AG08395 (cell line): ENCODE measurements at places on chromosomes 11 and 22.

DNA sequence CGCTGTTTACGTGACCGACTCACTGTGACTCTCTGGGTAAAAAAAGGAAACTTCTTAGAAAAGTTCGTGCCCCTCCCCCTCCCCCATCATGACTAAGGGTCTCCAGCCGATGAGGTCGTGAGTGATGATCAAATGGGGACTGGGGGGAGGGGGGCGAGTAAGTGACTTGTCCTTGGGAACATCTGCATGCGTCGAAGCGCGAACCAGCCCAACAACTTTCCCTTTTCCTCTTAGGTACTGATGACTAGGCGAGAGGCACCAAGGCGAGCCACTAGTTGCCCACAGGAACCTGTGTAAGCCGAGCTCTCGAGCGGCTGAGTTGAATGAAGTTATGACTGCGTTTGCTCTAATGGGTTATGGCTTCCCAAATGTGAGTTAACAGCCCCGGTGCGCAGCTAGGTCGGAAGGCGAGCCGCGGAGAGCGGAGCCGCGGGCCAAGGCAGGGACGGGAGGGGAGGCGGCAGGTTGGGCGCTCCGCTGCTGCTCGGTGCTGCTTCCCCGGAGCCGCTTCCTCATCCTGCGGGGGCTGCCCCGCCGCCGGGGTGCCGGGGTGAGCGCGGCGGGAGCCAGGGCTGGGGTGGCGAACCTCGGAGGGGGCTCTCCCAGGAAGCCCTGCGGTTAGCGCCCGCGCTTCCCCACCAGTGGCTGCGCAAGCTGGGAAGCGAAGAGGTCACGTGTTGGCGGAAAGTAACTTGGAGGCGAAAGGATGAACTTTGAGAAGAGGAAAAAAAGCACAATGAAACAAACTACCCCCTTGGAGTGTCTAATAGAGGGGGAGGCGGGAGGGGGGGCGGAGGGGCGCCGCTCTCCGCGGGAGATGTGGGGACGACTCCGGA is 22.1 kb upstream of the BDNF start:
- peak; percentile 31 for DNase-seq

DNA sequence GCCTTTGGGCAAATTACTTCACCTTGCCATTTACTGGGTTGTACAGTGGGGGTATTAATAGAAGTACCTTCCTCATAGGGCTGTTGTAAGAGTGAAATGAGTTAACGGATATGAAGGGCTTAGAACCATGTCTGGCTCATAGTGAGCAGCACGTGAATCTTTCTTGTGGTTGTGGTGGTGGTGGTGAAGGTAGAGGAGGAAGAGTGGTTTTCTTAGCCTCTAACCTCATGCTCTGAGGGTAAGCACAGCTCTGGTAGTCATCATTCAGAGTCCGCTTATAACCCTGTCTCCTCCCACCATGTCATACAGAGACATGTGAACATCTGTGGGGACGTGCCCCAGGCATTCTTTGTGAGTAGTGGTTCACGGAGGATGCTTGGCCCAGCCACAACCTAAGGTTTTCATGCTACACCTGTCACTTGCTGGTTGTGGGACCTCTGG is 43.6 kb downstream of the TEAD1 start:
- DNase-seq = no peak

DNA sequence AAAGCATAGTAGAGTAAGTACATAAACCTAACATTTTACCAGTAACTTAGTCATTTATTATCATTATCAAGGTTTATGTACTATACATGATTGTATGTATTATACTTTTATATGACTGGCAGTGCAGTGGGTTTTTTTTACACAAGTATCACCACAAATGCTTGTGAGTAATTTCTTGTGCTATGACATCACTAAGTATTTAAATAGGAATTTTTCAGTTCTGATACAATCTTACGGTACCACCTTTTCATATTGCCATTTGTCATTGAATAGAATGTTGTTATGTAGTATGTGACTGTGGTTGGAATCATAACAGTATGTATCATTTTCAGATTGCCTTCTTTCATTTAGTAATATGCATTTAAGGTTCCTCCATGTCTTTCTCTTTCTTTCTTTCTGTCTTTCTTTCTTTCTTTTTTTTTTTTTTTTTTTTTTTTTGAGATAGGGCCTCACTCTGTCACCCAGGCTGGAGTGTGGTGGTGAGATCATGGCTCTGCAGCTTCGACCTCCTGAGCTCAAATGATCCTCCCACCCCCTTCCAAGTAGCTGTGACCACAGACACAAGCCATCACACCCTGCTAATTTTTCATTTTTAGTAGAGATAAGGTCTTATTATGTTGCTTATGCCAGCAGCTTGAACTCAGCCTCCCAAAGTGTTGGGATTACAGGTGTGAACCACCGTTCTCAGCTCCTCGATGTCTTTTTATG is 18.6 kb downstream of the ATM start:
- DNase-seq = no peak

GRCh38 chr11:33434294-33434693 is 177.1 kb downstream of the HIPK3 start:
- DNase-seq = no peak

DNA sequence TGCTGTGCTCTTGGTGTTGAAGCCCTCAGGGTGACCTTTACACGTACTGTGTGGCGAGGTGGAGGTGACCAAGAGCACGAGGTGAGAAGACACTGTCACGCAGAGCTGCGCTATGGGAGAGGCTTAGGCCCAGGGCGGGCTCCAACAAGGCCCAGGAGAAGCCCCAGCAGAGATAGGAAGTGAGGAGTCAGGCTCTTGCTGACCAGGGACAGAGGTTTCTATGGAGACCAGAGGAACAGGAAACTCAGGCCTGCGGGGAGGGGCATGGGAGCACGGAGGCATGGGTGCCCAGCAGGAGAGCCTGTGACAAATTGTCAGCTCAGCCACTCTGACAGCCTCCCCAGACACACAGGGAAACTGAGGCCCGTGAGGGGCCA is 15.8 kb downstream of the DGKZ start:
- peak; percentile 76 for DNase-seq
